CD4-positive, alpha-beta T cell (primary cell): ENCODE measurements at places on chromosomes 1 and 21. TPM values are rescaled to one million over a fixed set of nuclear protein-coding genes. Genes with fewer than 3 reads are reported as not detected.
A peak's percentile ranks its signal among the peaks of the same experiment; 100 is the strongest.

SLAMF6 gene
- 6.3 TPM for total RNA-seq

KIF17 gene
- total RNA-seq: not detected

FCN3 gene
- not detected for total RNA-seq

RUNX3 gene
- 209 TPM for total RNA-seq

MAP10 gene
- total RNA-seq: 1.2 TPM

LPAR3 gene
- 0.25 TPM for total RNA-seq

GRCh38 chr21:43301409-43302061, 125.4 kb downstream of the SIK1 start:
- no peaks in the 10 kb centered on the region for H3K36me3 ChIP-seq
- H3K4me1 ChIP-seq: no peaks in the 10 kb centered on the region
- no peak for DNase-seq
- no peaks in the 10 kb centered on the region for H3K27me3 ChIP-seq

- no peaks in the 10 kb centered on the region for H3K27me3 ChIP-seq
- no peaks in the 10 kb centered on the region for H3K36me3 ChIP-seq
- H3K4me1 ChIP-seq: no peaks in the 10 kb centered on the region
- H3K4me3 ChIP-seq: no peak overlapping the region
Observed at GRCh38 chr1:147804942-147805723, 44.7 kb upstream of the GJA5 start.

DNA sequence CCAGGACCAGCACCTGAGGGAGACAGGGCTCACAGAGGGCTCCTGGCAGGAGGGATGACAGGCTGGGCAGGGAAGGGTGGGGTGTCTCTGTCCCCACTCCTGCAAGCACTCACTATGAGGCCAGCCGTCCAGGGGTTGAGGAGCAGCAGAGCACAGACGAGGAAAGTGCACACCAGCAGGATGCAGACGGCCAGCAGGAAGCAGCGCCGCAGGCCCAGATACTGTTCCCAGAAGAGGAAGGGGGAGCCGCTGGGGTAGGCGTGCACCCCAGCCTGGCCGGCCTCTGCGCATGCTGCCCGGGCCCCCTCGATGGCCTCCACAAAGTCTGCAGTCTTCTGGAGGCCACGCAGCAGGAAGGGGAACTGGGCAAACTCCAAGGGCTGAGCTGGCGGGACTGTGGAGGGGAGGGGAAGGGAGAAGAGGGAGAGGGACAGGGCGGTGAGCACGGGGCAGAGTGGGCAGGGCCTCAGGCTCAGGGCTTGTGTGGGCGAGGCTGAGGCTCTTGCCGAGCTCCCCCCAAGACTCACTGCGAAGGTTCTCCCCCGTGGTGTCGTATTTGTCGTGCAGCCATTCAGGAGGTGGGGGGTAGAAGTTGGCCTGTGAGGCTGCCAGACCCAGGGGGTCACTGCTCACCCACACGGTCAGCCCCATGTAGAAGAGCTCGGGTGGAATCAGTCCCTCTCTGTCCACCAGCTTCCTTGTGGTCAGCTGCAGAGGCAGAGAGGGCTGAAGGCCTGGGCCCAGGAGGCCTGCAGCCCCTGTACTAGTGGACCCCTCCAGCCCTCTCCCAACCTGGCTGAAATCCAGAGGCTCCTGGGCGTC, 16.5 kb downstream of the PTCH2 start:
- H3K36me3 ChIP-seq: no peaks in the 10 kb centered on the region
- H3K4me1 ChIP-seq: peaks cover 5% of the 10 kb centered on the region
- no peak for DNase-seq
- H3K4me3 ChIP-seq: no peak overlapping the region
- no peaks in the 10 kb centered on the region for H3K27me3 ChIP-seq

GRCh38 chr1:1001057-1001783, 1.3 kb upstream of the HES4 start:
- H3K27me3 ChIP-seq: peaks cover 65% of the 10 kb centered on the region
- H3K4me3 ChIP-seq: peak overlapping the region; percentile 37
- DNase-seq: no peak

DNA sequence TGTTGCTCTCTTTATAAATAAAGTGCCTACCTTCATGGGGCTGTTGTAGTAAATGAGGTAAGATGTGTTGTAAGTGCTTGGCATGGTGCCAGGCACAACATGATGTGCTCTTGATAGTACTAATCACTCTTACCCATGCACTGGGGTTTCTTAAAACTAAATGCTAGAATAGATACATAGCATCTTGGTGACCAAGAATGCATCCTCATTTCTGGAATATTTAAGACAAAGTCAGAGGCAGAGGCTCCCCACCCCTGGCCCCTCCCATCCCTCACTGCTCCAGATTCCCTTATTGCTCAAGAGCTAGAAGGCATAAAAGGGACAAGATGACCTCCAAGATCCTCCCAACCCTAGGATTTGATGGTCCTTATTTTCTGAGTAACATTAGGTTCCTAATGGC, 61.3 kb downstream of the GLUL start:
- H3K36me3 ChIP-seq: no peaks in the 10 kb centered on the region
- no peak for DNase-seq
- no peak overlapping the region for H3K27ac ChIP-seq

DNA sequence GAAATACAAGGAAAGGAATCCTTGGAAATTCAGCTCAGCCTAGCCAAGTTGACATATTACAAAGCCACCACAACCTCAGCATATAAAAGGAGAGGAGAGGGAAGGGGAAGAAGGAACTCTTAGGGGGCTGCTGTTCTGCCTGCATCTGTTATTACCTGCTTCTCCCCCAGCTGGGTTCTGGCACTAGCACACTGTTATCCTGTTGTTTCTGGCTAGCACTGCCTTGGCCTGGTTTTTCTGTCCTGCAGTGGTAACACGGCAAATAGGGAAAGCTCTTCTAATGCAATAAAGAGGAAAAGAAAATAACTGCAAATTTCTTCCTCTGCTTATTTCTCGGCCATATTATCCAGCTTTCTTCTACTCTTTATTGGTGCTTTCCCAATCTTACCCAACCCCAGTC, 16.5 kb upstream of the VCAM1 start:
- no peaks in the 10 kb centered on the region for H3K36me3 ChIP-seq
- H3K27ac ChIP-seq: no peak overlapping the region
- H3K4me3 ChIP-seq: no peak overlapping the region
- no peak for DNase-seq
- H3K27me3 ChIP-seq: no peaks in the 10 kb centered on the region
- H3K4me1 ChIP-seq: no peaks in the 10 kb centered on the region
